ENCODE measurements at places on chromosomes 3 and 15.

DNA sequence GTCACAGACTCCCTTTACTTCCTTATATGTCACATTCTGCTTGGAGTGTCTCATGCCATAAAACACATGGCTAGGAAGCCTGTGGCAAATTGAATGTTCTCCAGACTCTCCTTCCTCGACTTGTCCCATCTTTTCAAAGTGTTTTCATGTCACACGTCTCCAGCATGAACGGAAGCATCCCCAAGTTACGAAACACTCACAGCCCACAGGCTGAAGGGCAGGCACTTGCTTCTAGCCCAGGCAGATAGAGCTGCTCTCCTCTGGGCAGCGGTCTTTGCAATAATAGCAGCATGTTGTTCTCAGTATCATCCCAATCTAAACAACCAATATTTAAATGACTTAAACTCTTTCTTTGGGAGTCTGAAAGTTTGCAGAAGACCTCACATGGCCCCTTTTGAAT lies 85.3 kb upstream of the ADAMTS9 start:
- DNase-seq, result no peak

- DNase-seq, result no peak
Observed at GRCh38 chr3:139534455-139534812, 5.1 kb downstream of the RBP1 start.

GRCh38 chr15:33026614-33027013 lies 167.9 kb downstream of the FMN1 start:
- no peak for DNase-seq

- DNase-seq, result peak; percentile 65
Observed at GRCh38 chr3:18424213-18424728, 868 bp downstream of the SATB1 start.

DNA sequence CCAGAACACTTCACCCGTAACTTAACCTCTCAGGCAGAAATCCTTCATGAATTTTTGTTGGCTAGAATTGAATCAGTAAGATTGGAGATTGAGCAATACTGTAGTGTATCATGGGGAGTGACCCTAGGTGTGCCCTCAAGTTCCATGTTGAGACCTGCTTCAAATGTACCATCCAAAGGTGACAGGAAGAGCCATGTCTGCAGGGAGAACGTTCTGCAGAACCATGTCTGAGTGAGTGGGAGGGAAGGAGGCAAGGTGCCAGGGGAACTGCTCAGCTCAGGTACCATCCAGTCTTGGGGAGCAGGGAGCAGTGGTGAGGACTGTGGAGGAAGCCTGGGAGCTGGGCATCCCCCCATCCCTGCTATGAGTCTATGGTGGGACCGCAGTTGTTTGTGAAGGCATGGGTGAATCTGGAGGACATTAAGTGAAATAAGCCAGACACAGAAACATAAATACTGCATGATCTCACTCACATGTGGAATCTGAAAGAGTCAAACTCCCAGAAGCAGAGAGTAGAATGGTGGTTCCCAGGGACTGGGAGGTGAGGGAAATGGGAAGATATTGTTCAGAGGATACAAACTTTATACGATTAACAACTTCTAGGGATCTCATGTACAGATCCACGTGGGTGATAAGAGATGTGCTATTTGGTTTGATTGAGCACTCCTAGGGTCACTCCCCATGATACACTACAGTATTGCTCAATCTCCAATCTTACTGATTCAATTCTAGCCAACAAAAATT lies 23.3 kb downstream of the CFAP161 start:
- DNase-seq, result no peak

- no peak for DNase-seq
Observed at GRCh38 chr15:95825671-95826411, 504.7 kb upstream of the NR2F2 start.

DNA sequence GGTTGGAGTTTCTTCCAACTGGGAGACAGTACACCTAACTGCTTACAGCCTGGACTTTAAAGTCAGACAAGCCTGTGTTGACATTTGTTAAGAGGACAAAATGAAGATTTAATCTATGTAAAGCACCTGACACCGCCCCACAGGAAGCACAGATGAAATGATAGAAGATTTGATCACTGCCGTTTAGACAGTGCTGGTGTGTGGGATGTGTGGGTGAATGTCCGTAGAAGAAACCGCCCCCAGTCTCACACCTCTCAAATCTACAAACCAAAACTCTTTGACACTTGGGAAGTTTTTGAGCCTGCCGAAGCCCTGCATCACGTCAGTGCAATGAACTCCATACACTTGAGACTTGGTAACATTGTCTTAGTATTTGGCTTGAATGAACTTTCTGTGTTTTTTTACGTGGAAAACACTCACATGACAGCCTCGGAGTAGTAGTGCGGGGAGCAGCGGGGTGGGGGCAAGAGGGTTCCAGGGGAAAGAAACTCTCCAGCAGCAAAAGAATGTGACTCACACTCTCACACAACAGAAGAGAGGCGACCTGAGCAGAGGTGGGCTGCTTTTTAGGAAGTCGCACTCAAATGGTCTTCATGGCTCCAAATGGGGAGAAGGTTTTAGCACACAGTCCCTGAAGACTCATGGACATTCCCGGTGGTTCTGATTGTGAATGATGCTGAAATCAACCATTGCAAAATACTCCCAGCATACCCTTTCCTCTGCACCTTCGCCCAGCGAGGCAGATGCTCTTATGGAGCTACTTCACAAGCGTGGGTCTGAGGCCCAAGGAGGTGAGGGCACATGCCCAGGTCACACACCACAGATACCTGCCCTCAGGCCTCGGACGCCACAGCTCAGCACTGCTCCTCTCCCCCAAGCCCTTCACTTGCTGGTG lies 79.2 kb downstream of the SRGAP3 start:
- no peak for DNase-seq

Measured in stimulated activated effector memory CD8-positive, alpha-beta T cell treated with anti-CD3 and anti-CD28 coated beads, Interleukin-12 subunit alpha, Interleukin-12 subunit beta, amount 100 ng/mL, for 72 hours (primary cell).